ENCODE measurements at places on chromosomes 3 and 15. TPM values are rescaled to one million over a fixed set of nuclear protein-coding genes. Genes with fewer than 3 reads are reported as not detected.

RYR3 gene
- total RNA-seq: not detected

GOLGA6L10 gene
- 0.37 TPM for total RNA-seq

IMPG2 gene
- 0.54 TPM for total RNA-seq

OCA2 gene
- not detected for total RNA-seq

CYP1A1 gene
- 0.46 TPM for total RNA-seq

CCDC12 gene
- 62.3 TPM for total RNA-seq

SCG5 gene
- total RNA-seq: 2.2 TPM

COL6A6 gene
- not detected for total RNA-seq

PYGO1 gene
- total RNA-seq: not detected

ATP13A4 gene
- total RNA-seq: 1.0 TPM

SFMBT1 gene
- total RNA-seq: 34.2 TPM

TGM4 gene
- total RNA-seq: not detected

XCR1 gene
- total RNA-seq: 0.05 TPM

SLC49A4 gene
- 2.5 TPM for total RNA-seq

Measured in T-helper 1 cell treated with Interleukin-12 subunit alpha and Interleukin-12 subunit beta and Interleukin-4 antibody, amounts not matched to agents 30 ng/mL and 1 ng/mL, for 36 hours (primary cell).